GM23248 (cell line): ENCODE measurements at places on chromosomes 1 and 21. TPM values are rescaled to one million over a fixed set of nuclear protein-coding genes. Genes with fewer than 3 reads are reported as not detected.

OPRD1 gene
- total RNA-seq: not detected in 2 replicates

DNA sequence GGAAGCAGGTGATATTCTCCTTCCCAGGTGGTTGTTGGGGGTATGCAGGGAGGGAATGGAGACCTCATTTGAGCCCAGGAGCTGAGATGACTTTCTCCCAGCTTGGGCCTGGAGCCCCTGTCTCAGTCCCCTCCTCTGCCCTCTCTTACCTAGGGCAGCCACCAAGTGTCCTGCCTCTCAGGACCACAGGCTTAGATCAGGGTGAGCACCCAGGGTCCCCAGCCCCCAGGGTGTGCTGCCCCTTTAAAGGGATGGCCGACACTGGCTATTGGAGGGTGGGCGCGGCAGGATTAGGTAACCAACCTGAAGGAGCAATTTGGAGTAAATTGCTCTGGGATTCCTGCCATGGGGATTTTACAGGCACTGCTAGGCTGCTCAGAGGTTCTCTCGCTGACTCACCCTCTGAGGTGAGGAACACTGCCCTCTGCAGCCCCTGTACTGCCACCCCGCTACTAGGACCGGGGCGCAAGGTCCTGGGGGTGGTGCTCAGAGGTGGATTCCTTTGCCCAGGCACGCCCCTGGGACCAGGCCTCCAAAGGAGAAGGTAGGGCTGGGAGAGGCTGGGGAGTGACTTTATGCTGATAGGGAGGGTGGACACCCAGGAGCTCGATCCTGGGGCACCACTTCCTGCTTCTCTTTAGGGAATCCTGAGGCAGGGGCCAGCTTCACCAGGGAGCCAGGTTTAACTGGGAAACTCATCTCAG lies 1.5 kb downstream of the RPS6KA1 start:
- no peak overlapping the region for H3K4me3 ChIP-seq
- no peak overlapping the region for H3K27ac ChIP-seq
- H3K27me3 ChIP-seq: no peaks in the 10 kb centered on the region
- H3K4me1 ChIP-seq: no peaks in the 10 kb centered on the region
- peak; percentile 55 for DNase-seq

DNA sequence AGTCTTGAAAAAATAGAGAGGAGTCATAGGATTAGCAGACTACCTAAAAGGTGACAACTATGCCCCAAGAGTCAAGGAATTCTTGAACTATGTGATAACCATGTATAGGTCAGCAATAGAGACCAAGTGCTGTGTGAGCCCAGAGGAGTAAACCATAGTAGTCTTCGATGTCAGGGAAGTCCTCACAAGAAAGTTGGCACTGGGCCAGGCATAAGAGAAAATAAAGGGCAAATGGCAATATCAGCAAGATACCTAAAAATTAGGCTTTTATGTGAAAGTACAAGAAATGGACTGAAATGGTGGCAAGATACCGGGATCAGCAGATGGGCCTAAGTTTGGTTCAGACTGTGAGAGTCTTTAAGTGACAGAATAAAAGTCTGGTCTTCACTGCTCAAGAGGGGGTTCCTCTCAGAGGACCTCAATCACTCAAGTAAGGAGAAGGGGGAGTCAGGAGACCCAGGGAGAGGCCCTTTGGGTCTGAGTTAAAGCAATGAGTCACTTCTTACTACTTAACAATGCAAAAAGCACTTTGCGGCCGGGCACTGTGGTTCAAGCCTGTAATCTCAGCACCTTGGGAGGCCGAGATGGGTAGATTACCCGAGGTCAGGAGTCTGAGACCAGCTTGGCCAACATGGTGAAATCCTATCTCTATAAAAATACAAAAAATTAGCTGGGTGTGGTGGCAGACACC lies 95.0 kb downstream of the TEX35 start:
- H3K4me3 ChIP-seq: no peak overlapping the region
- peak overlapping the region; percentile 96 for H3K27ac ChIP-seq
- no peaks in the 10 kb centered on the region for H3K27me3 ChIP-seq
- peaks cover 53% of the 10 kb centered on the region for H3K4me1 ChIP-seq
- no peaks in the 10 kb centered on the region for H3K36me3 ChIP-seq
- peak; percentile 12 for DNase-seq

DNA sequence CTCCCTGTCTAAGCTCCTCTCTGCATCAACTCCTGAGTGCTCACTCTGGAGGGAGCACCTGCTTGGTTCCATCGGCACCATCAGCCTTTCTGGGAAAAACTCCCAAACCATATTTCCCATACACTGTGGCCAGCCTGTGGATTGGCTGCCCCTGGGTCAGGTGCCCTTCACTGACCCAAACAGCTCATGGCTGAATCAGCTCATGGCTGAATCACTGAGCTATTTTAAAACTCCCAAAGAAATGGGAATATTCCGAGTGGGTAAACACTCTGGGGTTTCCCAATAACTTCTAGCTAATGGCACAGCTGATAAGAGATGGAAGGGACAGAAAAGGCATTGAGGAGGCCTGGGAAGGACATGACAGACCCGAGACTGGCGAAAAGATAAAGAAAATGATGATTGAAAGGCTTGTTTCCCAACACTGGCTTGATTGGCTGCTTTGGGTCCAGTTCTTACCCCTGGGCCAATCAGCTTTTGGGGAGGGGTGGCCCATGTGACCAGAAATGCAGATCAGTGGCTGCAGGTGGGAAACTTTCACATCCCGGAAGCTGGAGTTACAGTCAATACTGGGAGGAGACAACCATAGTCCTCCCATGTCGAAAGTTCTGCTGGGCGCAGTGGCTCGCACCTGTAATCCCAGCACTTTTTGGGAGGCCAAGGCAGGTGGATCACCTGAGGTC lies 37.3 kb upstream of the KAZN start:
- DNase-seq: peak; percentile 57
- peaks cover 13% of the 10 kb centered on the region; the same call in 1 of the 2 replicates for H3K27me3 ChIP-seq
- H3K4me1 ChIP-seq: no peaks in the 10 kb centered on the region
- no peak overlapping the region for H3K27ac ChIP-seq
- H3K36me3 ChIP-seq: no peaks in the 10 kb centered on the region

DNA sequence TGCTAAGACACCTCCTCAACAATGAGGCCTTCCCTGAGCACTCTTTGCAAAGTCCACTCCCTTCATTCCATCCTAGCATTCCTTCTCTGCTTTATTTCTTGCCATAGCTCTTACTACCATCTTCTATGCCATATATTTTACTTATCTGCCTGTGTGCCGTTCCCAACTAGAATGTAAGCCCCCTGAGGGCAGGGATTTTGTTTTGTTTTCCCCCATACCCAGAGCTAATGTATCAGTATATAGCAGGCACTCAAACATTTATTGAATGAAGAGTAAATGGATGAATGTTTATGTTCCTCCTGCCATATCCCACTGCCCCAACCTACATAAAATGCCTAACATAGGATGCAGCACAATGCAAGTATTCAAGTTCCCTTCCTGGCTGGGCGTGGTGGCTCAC lies 14.9 kb upstream of the PPP1R15B start:
- peaks cover 25% of the 10 kb centered on the region for H3K4me1 ChIP-seq
- no peak overlapping the region for H3K4me3 ChIP-seq
- DNase-seq: no peak
- H3K36me3 ChIP-seq: no peaks in the 10 kb centered on the region
- H3K27ac ChIP-seq: no peak overlapping the region
- H3K27me3 ChIP-seq: no peaks in the 10 kb centered on the region

DNA sequence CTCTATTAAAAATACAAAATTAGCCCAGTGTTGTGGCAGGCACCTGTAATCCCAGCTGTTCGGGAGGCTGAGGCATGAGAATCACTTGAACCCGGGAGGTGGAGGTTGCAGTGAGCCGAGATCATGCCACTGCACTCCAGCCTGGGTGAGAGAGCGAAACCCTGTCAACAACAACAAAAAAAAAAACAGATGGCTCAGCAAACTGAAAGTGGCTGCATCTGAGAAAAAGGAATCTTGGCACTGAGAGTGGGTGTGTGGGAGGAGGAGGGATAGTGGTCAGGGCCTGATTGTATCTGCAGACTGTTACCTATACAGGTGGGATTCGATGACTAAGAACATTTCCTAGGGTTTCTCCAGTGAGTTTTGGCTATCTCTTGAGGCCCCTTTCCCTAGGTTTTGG lies 122.2 kb upstream of the BARHL2 start:
- H3K4me3 ChIP-seq: no peak overlapping the region
- peaks cover 39% of the 10 kb centered on the region for H3K27me3 ChIP-seq
- no peak overlapping the region for H3K27ac ChIP-seq
- DNase-seq: no peak
- no peaks in the 10 kb centered on the region for H3K36me3 ChIP-seq

GRCh38 chr1:55225228-55225627 lies 10.1 kb upstream of the USP24 start:
- H3K4me1 ChIP-seq: no peaks in the 10 kb centered on the region
- H3K4me3 ChIP-seq: no peak overlapping the region
- H3K36me3 ChIP-seq: no peaks in the 10 kb centered on the region
- no peak for DNase-seq
- H3K27ac ChIP-seq: no peak overlapping the region
